ENCODE measurements at places on chromosomes 5 and 9. TPM values are rescaled to one million over a fixed set of nuclear protein-coding genes. Genes with fewer than 3 reads are reported as not detected.
A peak's percentile ranks its signal among the peaks of the same experiment; 100 is the strongest.

DNA sequence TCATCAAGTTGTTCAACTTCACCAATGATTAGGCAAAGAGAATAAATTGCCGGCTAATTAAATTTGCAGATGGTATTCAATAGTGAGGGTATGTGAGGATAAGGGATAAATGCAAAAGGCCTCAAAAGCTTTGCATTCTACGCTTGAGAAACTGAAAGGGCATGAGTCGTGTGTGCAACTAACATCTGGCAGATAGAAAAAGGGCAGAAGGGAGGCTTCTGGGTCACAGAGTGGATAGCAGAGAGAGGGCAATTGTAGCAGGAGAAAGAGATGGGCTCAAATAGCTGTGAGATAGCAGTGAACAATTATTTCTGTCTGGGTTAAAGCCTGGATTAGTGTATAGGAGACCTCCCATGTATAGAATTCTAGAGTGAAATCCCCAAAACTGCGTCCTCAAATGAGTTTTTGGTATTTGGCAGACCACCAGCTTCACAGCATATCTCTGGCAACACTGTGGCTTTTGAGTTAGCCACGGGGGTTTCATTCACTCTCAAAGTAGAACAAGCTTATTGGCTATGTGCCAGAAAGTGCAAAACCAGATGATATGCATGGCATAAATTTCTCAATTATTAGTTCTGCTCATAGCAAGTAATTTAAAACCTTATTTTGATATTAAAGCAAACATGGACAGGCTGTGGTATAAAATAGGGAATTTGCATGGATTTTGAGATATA lies 586.3 kb downstream of the BRINP1 start:
- DNase-seq: no peak

Gene RABEPK
- 36.6 TPM for total RNA-seq

Gene FANCG
- total RNA-seq: 37.1 TPM

DNA sequence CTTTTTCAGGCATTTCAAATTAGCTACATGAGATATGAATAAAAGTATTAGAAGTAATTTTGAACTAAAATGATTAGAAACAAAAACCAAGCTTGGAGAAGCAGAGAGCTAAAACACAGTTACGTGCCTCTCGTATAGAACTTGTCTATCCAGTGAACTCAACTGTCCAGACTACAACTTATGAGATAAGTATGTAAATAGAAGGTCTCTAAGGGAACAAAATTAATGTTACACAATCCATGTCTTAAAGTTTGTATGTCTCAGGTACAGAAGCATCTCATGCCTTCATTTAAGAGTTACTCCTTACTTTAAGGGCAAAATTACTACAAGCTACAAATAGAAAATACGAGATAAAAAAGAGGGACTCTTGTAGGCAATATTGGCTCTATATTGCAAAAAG lies 316.8 kb downstream of the CETN3 start:
- DNase-seq: no peak

DNA sequence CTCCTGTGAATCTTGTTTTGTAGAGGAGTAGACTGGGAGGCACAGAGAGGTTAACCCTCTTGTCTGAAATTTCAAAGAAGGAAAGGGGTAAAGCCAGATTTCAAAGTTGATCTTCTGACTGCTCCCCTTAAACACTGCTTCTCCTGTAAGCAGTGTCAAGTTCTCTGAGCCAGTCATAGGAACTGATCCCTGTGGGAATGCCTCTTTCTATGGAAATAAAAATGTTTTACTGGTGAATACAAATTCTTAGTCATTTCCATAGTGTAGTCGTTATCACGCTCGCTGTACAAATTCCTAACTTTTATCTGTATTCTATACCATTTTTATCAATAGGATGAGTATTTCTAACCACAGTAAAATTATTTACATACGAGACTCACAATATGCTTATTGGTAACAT lies 66.3 kb upstream of the PRRC1 start:
- DNase-seq: no peak

Gene SPINK4
- total RNA-seq: not detected

Gene P4HA2
- total RNA-seq: 99.6 TPM

- no peak for DNase-seq
Measured at GRCh38 chr5:14341571-14342230, 198.6 kb downstream of the TRIO start.

Gene SLC45A2
- total RNA-seq: not detected

DNA sequence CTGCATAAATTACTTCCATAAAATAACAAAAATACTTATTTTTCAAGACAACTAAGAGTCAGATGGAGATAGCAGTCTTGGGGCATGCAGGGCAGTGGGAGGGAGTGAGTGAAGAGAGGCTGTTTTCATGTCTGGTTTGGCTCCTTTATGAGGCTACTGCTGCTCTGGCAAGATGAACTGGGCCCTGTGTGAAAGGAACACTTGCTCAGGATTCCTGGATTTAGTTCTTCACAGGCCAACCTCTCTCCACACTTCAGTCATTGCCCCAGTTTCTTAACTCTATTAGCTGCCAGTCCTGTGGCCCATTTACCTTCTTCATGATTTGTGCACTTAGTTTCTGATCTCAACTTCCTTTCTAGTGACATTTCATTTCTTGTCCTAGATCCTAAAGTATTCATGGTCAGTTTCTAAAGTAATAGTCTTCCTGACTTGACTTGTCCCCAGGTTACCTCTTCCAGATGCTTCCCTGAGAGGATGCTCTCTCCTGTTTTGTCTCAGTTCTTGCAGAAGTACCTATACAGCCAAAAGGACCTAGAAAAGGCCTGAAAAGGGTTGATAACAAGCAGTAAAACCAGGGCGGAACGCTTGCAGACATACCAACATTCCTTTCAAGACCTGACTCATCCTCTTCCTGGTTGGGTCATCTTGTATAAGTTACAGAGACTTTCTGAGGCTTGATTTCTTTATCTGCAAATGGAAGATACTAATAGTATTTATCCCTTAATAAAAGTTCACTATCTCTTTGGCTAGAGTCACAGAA lies 77.0 kb upstream of the ZFAND5 start:
- peak; percentile 94 for DNase-seq

GRCh38 chr9:114186605-114187289 lies 31.4 kb downstream of the COL27A1 start:
- no peak for DNase-seq

Data from M059J (cell line).